COR-L47 (cell line): ENCODE measurements at places on chromosomes 7 and 10.
A peak's percentile ranks its signal among the peaks of the same experiment; 100 is the strongest.

- no peak for DNase-seq
Observed at GRCh38 chr10:89269433-89270152, 18.0 kb upstream of the LIPA start.

GRCh38 chr7:119681336-119681735 is 591.6 kb upstream of the KCND2 start:
- DNase-seq, result no peak

GRCh38 chr7:112370436-112370835 is 79.8 kb upstream of the IFRD1 start:
- peak; percentile 83 for DNase-seq

DNA sequence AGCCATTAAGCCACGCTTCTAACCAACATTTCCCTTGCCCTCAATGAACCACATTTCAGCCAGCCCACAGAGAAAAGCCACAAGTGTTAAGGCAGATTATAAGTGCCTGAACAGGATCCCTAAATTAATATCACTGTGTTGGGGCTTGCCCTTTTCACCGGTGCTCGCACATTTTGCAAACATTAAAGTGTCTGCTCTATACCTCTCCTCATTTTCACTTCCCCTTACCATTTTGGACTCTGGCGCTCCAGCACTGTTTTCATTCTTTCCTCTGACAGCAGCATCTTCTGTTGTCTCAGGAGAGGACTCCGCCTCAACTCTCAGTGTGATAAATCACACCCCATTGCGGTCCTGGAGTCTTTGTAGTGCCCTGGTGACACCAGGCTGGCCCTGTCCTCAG is 274.2 kb downstream of the BAMBI start:
- DNase-seq, result no peak

- DNase-seq, result no peak
Observed at GRCh38 chr7:47401611-47402570, 180.0 kb downstream of the TNS3 start.
